ENCODE measurements at places on chromosomes 7 and 10.

GRCh38 chr7:80208700-80209099 lies 74.1 kb downstream of the GNAI1 start:
- no peak for DNase-seq

GRCh38 chr10:19882621-19883020 lies 66.4 kb downstream of the PLXDC2 start:
- no peak for DNase-seq

DNA sequence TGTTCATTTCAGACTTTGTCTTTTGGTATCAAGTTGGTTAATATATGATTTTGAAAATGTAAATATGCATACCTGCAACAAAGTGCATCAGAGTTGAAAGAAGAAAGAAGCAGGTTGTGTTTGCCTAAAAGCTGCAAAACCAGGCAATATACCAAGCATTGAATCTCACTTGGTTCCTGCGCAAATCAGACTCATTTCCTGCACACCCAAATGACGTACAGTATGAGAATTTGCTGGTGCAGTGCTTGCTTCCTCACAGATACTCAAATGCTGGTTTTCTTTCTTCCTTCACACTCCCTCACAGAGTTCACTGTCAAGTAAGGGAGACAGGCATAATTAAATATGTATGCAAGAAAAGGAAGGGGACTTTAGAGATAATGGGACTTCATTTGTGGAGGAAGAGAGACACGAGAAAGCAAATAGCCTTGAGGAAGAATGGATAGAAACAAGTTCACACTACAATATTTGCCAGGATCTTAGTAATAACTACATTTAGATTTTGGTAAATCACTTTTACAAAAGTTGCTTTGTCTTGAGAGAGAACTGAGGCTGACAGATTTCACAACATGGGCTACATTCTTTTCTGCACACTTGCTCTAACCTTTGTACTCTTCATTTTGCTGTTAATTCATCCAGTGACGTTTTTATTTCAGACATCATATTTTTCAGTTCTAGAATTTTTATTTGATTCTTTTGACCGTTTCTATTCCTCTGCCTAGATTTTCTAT lies 56.9 kb upstream of the AOAH start:
- no peak for DNase-seq

DNA sequence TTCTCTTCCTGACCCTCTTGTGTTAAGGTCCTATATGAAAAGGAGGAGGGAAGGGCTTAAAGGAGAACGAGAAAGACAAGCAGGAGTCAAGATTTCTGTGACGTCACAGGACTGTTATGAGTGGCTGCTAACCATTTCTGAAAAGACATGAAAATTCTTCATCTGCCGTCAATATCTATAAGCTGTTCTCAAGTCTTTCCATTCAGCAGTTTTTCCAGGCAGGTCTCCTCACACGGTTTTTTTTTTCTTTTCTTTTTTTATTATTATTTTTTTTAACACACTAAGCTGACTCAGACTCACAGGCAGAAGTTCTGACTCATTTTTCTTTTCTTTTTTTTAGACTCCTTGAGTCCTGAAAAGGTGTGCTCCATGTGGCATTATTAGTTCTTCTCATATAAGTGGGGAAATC lies 72.0 kb downstream of the DGKI start:
- peak; percentile 48 for DNase-seq

DNA sequence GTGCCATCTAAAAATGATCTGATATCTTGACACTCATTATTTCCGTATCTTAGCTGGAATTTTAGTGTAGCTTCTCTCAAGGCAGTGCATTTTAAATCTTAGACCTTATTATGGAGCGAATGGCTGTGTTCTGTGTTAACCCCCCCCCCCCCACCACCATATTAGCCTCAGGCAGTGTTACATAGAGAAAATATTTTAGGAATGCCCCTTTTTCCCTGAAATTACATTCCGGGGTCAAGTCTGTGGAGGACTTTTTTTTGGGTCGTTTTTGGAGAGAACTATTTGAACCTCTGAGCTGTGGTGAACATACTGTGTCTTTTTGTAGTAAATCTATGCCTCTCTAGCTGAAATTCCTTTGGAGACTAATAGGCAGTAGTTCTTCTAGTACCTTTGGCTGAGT lies 3.1 kb downstream of the CCDC126 start:
- peak; percentile 70 for DNase-seq

DNA sequence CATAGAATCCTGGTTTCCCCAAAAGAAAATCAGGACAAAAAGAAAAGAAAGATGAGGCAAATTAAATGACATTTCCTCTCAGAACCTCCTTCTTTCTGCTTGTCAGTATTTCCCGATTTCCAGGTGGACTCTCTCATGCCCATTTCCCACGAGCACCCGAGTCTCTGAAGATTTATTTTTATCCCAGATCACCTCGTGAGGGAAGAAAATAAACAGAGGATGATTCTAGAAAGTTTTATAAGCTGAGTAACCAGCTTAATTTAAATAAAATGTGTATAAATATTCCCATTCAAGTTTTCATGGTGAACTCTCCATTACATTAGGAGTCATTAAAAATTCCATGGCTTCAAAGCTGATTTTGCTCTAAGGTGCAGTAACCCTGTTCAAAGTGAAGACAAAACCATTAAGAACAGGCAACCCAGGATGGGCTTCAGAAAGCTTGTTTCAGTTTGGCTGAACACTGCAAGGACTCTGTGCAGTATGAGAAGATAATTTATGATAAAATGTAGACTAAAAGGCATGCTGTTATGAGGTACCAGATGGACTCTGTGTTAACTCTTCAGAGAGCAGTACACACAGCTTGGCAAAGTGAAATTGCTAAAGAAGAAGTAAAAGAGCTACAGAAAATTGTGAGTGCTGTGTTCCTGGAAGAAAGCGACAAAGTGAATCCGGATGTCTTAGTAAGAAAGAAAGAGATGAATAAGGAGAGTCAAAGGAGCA lies 521.3 kb upstream of the LRRN3 start:
- peak; percentile 15 for DNase-seq

DNA sequence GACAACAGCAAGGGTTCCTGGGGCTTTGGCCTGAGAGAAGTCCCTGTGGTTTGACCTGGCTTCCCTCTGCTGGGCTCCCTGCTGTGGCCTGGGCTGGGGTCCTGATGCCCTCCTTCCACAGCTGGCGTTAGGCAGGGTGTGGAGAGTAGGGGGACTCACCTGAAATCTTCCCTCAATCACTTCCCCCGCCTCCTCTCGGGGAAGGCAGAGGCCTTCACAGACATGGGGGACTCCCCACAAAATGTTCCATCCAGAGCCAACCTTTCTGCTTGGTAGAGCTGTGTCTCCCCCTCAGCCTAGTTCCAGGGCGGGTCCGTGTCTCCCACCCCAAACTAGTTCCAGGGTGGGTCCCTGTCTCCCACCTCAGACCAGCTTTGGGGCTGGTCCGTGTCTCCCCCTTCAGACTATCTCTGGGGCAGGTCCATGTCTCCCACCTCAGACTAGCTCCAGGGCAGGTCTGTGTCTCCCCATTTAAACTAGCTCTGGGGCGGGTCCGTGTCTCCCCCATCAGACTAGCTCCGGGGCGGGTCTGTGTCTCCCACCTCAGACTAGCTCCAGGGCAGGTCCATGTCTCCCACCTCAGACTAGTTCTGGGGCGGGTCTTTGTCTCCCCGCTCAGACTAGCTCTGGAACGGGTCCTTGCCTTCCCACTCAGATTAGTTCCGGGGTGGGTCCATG lies 2.2 kb downstream of the PVRIG start:
- no peak for DNase-seq

GRCh38 chr7:134532954-134533218 lies 5.5 kb downstream of the AKR1B10 start:
- DNase-seq: no peak

DNA sequence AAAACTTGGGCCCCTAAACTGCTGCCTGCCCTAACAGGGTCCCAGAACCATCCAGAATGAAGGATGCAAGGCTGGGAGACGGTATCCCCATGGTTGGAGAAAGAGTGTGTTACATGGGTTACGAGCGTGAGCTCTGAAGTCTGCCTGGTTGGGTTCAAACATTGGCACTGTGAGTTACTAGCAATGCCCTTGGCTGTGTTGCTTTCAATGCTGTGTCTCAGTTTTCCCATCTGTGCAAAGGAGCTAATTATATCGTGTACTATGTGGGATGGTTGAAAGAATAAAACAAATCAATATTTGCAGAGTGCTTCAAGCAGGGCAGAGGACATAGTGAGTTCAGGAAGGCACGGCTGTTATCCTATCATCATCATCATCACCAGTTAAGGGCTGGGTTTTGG lies 114.7 kb downstream of the ZMIZ1 start:
- no peak for DNase-seq

DNA sequence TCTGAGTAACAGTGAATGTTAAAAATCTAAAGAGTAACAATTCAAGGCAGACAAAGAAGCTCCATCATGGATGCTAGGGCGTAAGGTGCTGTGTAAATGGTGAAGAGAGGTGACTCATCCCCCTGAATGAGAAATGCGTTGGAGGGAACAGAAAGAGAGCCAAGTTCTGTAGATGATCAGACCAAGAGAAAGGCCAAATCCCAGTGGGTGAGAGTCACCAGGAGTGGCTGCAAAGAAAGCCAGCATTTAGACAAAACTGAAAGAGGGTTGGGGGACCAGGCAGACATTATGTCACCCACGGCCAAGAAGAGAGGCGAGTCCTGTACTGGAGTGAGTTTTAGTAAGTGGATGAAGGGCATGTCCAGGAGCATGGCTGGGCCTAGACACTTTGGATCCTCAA lies 153.1 kb downstream of the TRIL start:
- no peak for DNase-seq

- DNase-seq: no peak
Observed at GRCh38 chr10:110914431-110914830, 4.5 kb downstream of the BBIP1 start.

- no peak for DNase-seq
Observed at GRCh38 chr10:63703740-63704345, 182.6 kb downstream of the REEP3 start.

GRCh38 chr10:5684971-5685763 lies 529 bp downstream of the TASOR2 start:
- peak; percentile 89 for DNase-seq

Data from adipocyte (in vitro differentiated cells).